ENCODE measurements at places on chromosomes 16 and 17.

DNA sequence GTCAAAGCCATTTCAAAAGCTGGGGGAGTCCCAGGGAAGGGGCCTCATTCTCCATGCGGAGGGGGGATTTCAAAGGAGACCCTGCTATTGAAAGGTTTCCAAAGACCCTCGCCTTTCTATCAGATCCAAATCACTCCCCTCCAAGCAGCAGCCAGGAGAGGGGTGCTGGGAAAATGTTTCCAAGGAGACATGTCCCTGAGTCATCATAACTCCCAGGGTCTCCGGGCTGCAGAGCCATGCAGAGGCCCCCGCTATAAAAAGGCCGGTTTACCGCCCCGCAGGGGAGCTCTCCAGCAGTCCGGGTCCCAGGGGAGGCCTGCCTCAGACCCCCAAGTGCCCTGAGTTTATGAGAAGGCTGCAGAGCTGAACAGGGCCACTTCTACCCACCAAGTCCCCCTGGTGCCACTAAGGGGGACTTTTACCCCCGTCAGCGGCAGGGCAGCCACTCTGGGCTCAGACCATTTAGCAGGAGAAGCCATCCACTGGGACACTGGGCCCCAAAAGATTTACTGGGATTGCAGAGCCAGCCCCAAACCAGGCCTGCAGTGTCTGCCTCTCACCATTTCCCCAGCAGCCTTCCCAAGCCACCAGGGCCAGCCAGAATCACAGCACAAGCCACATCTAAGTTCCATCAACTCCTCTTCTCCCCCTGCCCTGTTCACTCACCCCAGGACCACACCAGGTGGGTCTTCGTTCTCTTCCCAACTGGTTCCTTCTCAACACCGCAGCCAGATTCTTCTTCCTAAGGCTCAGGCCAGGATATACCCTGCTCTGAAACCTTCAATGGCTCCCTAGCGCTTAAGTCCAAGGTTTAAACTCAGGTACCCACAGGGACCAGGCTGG is 234.4 kb downstream of the ZNF423 start:
- no peak for DNase-seq

DNA sequence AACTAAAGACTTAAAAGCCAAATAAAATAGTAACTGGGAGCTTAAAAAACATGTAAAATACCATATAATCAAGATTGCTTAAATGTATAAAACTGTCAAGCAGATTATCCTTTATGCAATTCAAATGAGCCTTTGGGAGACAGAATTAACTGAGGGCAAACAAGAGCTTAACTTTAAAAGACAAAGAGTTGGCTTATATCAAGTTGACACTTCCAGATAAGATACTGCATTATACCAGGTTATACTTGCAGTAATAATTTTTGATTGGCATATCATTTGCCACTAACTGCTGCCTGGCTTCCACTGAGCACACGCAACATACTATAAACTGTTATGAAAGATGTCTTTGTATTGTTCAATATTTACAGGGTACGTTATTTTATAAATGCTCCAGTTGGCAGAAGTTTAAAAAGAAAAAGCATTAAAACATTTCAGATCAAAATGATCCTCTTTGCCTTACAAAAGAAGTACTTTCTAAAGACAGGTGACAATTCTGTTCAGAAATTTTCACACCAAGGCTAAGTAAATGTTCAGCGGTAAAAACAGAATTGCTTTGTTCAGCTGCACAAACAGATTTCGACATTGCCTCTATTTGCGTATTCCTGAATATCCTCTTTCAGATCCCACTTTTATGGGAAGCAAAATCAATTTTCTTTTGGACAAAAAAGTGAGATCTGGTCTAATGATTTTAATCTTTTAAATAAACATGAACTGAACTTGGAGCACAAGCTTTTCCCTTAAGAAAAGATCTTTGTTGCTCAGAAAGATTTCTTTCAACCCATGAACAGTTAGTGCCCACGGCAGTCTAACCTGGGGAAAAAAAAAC is 50.7 kb downstream of the TOX3 start:
- DNase-seq: no peak

GRCh38 chr16:66605979-66606751 is 1.7 kb downstream of the CMTM3 start:
- DNase-seq: no peak

- no peak for DNase-seq
Observed at GRCh38 chr16:72282362-72282761, 110.4 kb upstream of the PMFBP1 start.

- DNase-seq: peak; percentile 61
Observed at GRCh38 chr16:15897834-15898254, 9.4 kb upstream of the CEP20 start.

DNA sequence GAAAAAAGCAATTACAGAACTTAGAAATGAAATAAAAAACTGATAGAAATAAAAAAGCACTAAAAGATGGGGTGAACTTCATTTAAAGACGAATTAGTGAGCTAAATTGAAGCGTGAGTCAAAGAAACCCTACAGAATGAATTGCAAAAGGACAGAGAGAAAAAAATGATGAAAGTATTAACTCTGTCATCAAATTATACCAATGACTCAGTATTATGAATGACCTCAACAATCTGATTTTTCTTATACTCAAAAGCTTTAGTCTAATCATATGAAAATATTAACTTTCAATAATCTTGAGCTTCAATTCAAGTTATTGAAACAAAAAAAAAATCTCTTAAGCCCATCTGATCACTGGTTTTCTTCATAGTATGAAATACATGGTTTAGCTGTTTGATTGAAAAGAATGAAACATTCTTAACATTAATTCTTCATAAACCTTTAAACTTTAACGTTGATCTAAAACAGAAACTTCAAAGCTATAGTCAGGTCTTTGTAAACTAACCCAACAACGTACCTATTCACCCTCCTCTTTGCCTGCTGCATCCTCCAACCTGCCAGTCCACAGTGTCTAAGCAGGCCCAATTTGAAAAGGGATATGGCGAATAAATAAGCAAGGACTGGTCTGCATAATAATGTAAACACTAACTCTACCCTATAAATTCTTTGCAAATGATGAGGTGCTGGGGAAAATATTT is 6.6 kb downstream of the ABCA5 start:
- no peak for DNase-seq

DNA sequence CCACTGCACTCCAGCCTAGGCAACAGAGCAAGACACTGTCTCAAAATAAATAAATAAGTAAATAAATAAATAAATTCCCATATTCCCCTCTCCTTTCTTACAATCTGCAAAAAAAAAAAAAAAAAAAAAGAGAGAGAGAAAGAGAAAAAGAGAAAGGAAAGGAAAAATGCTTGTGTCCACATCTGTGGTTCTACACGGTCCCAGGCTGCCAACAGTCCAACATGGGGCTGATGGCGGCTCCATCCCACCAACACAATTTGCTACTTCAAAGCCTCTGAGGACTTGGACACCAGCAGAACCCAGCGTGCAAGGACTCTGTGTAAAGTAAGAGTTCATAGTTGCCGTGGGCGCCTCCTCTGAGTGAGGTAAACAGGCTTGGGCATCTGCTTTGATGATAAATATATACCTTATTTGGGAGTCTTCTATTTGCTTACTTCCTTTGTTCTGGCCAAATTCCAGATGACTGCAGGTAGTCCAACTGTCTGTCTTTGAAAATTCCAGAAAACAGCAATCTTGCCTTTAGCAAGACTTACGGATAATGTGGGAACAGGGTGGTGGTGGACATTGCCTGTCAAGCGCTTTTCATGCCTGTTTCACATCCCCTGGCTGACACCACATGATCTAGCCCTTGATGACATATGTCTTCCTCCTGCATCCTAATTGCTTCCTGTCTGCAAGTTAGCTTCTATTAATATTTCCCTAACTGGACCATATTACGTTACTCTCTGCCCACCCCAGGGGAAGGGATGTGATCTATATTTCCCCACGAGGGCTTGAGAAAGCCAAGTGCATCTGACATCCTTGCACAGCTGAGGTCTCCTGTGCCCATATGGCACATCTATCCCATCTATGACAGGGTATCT is 10.1 kb downstream of the LITAF start:
- DNase-seq: peak; percentile 81

DNA sequence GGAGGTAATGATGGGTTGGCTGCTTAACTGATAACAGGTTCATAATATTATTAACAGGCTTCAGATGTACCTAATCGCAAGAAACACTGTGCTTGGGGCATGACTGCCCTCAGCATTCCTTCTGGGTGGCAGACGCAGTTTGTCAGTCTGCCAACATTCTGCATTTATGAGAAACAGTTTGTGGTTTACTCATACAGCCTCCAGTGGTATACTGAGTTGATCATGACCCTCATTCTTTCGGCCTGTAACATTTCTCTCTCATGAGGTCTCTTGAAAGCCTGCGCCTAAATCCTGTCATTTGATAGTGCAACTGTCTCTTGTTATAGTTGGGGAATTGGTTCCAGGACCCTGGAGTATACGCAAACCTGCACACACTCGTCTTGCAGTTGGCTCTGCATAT is 4.9 kb upstream of the RUSF1 start:
- DNase-seq: peak; percentile 74

DNA sequence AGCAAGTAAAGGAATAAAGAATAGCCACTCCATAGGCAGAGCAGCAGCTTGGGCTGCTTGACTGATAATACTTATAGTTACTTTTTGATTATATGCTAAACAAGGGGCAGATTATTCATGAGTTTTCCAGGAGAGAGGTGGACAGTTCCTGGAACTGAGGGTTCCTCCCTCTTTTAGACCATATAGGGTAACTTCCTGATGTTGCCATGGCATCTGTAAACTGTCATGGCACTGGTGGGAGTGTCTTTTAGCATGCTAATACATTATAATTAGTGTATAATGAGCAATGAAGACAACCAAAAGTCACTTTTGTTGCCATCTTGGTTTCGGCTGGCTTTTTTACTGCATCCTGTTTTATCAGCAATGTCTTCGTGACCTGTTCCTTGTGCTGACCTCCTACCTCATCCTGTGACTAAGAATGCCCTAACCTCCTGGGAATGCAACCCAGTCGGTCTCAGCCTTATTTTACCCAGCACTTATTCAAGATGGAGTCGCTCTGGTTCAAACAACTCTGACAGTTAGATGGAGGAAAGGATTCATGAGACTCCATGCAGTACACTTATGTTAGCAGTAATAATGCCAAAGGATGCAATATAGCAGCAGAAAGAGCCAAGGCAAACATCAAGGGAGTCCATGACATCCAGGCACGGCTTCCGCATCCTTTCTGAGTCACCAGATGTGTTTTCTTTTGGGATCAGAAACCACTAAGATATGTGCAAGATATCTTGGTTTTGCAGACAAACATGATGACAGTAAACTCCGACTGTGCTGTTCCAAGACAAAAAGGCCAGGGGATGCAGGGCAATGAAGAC is 55.8 kb upstream of the B4GALNT2 start:
- peak; percentile 55 for DNase-seq

GRCh38 chr17:63697341-63698286 is 2.3 kb downstream of the LIMD2 start:
- peak; percentile 64 for DNase-seq

GRCh38 chr17:43881181-43881580 is 26.2 kb downstream of the MPP2 start:
- no peak for DNase-seq

- DNase-seq: no peak
Observed at GRCh38 chr16:67386861-67387455, 6.3 kb downstream of the TPPP3 start.

- peak; percentile 48 for DNase-seq
Observed at GRCh38 chr17:54967621-54968261, 713 bp downstream of the COX11 start.

GRCh38 chr17:43822570-43823190 is 10.3 kb downstream of the MPP3 start:
- DNase-seq: no peak

GRCh38 chr16:73037331-73037745 is 10.6 kb downstream of the ZFHX3 start:
- no peak for DNase-seq

GRCh38 chr17:17739388-17740066 is 58.3 kb downstream of the RAI1 start:
- DNase-seq: peak; percentile 59

DNA sequence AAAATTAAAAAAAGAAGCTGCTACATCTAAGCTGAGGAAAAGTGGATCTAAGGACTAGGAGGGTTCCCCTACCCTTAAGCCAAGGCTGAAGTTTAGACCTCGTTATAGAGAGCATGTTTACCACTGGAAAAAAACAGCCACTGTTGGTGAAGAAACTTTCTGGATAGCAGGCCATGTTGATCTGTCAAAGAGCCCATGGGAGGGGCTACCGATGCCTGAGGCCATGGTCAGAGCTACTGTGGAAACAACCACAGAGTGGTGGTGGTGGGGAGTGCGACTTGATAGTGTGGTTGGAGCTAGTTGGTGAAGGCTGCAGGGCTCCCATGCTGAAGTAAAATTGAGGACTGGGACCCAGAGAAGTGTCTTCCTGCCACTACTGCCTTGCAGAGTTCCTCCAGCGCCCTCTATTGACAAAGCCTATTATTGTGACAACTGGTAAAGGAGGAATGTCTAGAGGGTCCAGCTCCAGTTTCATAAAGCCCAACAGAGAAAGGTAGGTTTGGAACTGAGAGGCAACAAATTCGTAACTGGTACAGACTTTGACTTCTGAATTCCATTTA is 12.7 kb upstream of the FAM20A start:
- DNase-seq: peak; percentile 66

GRCh38 chr17:51869387-51869786 is 289.1 kb downstream of the CA10 start:
- DNase-seq: peak; percentile 59

DNA sequence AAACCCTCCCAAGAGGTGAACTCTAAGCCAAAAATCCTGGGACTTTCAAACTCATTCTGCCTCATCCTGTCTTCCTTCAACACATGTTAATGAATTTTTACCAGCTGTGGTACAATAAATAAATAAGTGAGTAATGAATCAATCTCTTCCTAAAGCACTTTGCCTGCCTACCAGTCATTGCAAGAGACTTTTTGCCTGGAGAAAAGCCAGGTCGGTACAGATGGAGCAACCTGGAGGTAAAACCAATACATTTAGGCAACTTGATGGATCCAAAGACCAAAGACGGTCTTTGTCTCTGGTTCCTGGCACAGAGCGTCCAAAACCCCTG is 324.2 kb downstream of the PMP22 start:
- peak; percentile 77 for DNase-seq

DNA sequence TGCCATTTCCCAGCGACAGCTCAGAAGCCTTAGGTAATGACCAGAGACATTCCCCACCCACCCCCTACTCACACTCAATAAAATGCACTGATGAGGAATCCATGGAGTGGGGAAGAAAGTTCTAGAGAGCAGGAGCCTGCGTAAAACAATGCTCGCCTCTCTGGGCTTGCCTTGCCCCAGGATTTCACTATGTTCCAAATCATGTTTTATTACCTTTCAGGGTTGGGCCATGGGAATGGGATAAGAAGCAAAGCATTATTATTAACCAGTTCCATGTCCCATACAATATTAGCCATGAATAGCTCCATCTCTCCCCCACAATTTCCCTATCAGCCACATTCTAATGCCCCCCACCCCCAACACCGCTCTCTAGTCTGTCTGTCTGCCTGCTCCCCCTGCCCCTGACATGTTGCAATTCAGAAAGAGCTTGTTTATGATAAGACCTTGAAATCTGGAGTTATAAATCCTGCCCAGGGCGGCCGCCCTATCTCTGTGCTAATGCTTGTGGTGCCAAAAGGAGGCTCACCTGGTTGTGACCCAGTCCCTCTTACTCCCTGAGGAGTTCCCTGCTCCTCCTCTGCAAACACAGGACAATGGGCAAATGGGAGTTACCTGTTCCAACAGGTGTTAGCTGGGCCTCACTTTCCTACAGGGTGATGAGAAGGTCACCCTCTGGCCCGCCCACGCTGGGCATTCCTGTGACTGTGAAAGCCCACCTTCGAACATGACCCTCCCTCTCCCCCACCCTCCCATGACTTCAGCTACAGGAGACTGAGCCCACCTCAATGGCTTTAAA is 28.0 kb upstream of the DDX52 start:
- peak; percentile 15 for DNase-seq

Data from epithelial cell of esophagus (primary cell).